ENCODE measurements at places on chromosomes 6 and 20. TPM values are rescaled to one million over a fixed set of nuclear protein-coding genes. Genes with fewer than 3 reads are reported as not detected.

Gene SYNE1
- 25.5 TPM for total RNA-seq

Gene MACROD2
- total RNA-seq, result 3.3 TPM

Gene FAM50B
- total RNA-seq, result 16.7 TPM

Gene TIAM2
- total RNA-seq, result 3.9 TPM

Gene CAP2
- total RNA-seq, result 21.3 TPM

GRCh38 chr6:150409576-150410066 is 40.8 kb downstream of the IYD start:
- DNase-seq, result no peak

- no peak for DNase-seq
Measured at GRCh38 chr6:147421903-147422302, 86.6 kb upstream of the SAMD5 start.

GRCh38 chr6:119174879-119175817 is 96.7 kb upstream of the FAM184A start:
- no peak for DNase-seq

DNA sequence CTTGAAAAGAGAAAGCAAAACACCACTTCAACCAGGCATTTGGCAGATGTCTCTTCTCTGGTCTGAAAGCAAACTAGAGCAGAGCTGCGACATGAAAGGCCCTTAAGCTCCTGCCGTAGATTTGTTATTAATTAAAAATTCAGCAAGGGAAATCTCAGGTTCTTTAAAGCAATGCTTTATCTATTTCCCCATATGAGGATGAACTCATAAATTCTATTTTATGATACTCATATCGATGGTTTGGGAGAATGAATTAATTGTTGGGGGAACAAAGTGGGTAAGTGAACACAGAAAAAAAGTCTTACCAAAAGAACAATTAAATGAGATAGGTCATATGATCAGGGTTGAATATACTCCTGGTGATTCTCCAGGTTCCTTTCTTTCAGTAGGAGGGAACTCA is 464.7 kb upstream of the SLC35B3 start:
- no peak for DNase-seq

DNA sequence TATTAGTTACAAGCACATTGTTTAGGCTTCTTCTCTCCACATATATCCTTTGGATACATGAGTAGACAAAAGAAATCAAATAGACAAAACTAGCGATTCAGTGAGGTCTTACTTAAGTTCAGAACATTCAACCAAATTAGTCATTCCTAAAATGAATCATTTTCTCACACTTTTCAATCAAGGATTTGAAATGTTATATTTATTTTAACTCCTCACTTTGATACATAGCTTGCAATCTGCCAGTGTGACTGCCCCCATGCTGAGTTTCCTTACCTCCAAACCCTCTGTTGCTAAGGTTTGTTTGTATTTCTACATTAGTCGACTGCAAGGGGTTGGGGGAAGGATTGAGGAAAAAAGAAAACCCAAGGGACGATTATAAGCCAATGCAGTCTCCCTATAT is 3.5 kb upstream of the MOXD1 start:
- DNase-seq, result no peak

DNA sequence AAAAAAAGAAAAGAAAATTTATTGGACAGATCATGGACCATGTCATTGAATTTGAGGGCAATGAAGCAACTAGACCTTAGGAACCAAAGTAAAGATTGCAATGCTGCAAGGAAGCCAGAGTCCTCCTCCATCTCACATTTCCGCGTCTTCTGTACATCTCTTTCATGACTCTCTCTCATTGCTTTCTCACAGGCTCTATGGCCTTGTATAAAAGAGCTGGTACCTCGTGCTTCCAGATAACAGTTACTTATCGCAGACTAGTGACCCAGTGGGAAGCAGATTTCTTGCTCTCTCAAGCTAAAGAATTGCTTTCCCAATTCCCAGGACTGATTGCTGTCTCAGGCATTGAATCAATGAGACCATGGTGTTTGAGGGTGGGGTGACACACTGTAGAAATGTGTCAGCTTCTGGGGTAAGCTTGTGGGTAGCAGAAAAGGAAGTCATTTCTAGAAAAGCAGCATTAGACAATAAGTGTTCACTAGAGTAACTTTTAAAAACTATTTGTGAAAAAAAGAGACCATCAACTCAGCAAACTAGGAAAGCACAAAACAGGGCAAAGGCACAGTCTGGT is 635.3 kb downstream of the UTRN start:
- no peak for DNase-seq

DNA sequence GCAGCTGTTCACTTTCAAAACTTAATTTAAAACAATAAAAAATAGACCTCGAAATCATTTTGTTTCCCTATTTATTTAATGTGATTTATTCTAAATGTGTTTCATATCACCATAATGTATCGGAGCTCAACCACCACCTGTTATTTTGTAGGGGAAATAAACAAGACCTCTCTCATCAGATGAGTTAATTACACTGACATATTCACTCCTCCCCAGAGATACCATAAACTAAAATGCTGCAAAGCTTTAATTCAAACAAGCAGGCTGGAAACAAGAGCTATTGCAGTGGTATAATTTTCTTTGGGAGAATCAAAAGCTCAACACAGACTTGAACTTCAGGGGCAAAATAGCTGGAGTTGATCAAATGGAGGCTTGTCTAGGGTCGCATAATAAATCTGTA is 303.5 kb upstream of the TSHZ2 start:
- no peak for DNase-seq

- no peak for DNase-seq
Measured at GRCh38 chr6:85422996-85423395, 26.9 kb upstream of the NT5E start.

- DNase-seq, result peak; percentile 26
Measured at GRCh38 chr6:13165502-13166172, 162.7 kb downstream of the TBC1D7 start.

GRCh38 chr20:63072231-63072791 is 65.5 kb upstream of the BHLHE23 start:
- DNase-seq, result no peak

- peak; percentile 98 for DNase-seq
Measured at GRCh38 chr6:73774311-73774774, 78.3 kb downstream of the CD109 start.

DNA sequence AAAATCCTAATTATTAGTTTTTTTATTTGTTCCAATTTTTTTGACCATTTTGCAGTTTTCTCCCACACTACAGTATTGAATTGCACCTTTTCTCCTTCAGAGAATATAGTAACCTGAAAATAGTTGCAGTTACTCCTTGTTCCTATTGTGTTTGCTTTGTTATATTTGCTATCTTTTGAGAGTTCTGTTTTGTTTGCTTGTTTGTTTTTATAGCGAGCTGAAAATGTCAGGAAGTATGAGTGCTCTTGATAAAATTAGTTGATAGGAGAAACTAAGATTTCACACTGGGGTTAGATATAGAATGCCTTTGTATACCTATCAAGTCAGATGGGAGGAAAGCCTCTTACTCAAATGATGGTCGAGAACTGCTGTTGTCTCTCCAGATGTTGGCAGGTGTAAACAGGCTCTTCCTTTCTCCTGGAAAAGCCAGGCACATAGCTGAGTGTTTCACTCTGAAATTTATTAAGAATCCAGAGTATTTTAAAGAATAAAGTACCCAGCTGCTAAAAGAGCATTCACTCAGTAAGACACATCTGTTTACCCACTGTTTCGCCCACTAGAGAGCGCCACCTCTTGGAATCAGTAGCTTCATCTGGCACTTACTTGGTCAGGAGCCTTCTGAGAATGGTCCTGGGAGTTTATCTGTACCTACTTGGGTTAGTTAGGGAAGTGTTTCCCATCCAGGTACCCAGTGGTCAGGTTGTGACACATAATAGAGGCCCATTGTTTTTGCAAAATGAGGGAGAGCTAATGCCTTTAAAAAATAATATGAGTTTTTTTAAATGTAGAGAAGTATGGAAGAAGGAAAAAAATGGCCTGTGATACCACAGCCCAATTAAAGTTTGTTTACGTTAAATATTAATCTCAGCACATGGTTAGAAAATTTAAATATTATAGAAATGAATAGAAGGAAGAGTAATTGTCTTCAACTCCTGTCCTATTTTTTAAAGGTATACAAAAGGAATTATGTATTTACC is 11.2 kb downstream of the NT5DC1 start:
- DNase-seq, result peak; percentile 74

DNA sequence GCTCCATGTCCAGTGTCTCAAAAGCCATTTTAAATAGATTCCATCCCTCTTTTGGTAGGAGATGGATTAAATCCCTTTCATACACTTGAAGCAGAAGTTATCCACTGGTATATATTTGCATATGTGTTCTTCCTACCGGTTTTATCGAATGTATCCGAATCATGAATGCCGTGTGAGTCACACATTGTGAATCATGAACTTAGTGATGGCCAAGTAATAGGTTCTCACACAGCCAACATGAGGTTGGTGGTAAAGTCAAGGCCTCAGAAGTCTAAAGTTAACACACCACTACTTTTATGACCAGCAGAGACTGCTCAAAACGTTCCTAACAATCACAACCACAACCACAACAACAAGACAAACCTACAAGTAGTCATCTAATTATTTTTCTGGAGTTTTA is 345.5 kb downstream of the THBS2 start:
- no peak for DNase-seq

DNA sequence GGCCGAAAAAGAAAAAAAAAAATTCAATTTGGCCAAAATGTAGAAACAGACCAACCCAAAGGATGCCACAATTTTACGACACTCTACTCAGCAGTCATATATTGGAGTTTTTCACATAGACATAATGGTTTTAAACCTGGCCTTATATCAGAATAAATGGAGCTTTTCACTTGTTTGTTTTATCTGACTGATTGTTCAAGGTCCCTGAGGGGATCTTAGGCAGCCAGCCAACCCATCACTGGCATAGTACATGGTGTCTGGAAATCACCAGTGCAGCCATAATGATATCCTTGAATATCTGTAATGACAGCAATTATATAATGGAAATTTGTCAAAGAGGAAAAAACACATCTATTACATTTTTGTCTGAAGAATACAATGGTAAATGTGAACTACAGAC is 96.9 kb downstream of the PRSS35 start:
- DNase-seq, result no peak

GRCh38 chr6:144319211-144319610 is 34.1 kb downstream of the UTRN start:
- no peak for DNase-seq

DNA sequence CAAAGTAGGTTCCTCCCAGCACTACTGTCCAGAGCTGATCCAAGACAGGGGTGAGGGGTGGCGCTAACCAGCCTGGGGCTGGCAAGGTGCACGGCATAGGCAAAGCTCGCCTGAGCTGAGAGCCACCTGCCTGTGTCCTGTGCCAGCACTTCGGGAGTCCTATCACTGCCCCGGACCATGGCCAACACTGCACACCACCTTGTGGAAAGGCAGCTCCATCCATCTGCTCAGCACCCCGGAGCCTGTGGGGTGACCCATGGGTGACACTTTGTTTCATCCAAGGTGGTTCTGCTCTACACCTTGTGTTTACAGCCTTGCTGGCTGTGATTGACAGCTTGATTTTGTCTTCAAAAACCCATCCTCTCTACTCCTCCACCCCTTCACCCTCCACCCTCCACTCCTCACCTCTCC is 32.9 kb upstream of the GATA5 start:
- DNase-seq, result no peak

GRCh38 chr20:42688576-42688975 is 501.1 kb downstream of the PTPRT start:
- DNase-seq, result no peak

- DNase-seq, result no peak
Measured at GRCh38 chr6:110307368-110307767, 50.8 kb downstream of the METTL24 start.

DNA sequence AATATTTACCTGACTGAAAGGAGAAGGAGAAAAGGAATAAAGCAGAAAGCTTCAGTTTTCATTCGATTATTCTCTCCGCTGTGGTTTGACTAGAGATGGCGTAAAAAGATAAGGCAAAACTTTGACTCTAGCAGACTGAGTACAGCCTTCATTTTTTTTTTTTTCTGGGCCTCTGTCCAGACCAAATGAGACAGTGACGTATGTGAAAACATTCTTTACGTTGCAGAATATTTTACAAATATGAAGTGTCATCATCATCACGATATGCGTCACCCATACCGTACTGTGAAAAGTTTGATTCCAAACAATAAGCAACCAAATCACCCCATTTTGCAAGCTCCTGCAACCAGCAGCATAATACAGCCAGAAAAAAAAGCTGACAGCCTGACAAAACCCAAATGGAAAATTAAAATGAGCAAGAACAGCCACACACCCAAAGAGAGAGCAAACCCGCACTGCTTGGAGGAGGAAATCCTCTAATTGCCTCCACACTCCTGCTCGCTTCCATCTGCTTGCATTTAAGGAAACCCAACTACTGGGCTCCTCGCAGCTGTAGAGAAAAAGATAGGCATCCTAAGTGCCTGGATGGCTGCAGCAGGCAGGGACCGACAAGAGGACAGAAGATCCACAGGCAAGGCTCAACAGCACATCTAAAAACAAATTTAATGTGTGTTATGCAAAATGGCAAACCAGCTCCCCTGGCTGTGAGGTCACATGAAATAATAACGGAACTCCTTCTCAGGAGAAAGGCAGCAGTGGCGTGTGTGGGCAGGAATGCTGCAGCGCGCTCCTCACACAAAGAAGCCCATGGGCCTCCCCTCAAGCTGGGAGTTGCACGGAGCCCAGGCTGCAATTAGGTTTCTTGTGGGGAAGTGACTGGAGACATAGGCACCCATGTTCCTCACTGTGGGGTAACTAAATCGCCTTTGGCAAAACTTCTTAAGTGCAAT is 113.1 kb downstream of the FYN start:
- no peak for DNase-seq

DNA sequence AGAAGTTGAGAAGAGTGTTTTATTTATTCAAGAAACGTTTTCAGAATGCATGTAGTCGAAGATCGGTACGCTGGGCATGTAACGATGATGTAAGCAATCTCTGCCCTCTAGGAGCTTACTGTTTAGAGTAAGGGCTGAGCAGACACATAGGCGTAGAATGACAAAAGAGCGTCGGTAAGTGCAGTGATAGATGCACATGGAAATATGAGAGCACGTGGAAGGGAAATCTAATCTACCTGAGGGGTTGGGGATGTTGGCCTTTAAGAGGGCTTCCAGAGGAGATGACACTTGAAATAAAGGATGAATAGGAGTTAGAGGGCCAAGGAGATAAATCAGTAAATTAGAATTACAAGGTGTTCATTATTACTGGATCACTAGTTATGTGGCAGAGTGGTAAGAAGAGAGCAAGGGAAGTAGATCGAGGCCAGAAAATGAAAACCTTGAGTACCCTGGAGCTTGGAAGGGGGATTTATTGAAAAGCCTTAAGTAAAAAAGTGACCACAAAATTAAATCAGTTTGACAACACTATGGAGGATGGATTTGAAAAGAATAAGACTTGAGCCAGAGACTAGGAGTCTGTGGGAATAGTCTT is 782 bp downstream of the TRMT11 start:
- peak; percentile 11 for DNase-seq

GRCh38 chr6:52183131-52183713 is 3.0 kb upstream of the IL17A start:
- DNase-seq, result no peak
